ENCODE measurements at places on chromosomes 1 and 21.

GRCh38 chr1:47624531-47624930, 186.7 kb downstream of the FOXD2 start:
- no peak for ATAC-seq

DNA sequence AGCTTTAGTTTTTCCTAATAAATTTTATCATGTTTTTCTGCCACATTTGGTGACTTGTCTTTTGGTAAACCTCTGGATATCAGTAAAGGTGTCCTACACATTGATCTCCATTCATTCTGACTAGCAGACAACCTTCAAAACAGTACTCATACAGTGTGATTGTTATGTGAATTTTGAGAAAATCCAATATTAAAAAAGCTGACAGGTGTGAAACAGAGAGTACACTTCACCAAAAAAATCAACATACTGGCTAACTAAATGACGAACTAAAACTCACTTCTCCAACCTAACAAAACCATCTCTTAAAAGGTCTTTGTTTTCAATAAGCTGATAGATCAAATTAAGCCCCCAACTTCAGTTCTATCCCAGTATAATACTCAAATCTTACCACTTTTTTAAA, 1.5 kb downstream of the FRRS1 start:
- ATAC-seq = no peak

DNA sequence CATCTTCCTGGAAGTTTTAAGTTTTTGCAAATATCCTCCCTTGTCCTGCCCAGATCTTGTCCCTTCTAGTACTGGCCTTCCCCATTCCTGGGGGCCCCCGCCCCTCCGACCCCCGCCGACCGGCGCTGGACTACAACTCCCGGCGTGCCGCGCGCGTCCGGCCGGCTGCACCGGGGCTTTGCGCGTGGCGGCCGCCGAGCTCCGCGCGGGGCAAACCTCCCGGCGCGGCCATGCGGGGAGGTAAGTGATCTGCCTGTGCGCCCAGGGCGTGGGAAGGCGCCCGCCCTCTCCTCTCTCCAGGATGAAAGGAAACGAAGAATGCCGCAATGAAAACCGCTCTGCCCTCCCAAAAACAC, 3.2 kb upstream of the SAMD13 start:
- ATAC-seq = peak; percentile 87

- peak; percentile 57 for ATAC-seq
These were observed 29.8 kb downstream of the SHISAL2A start for GRCh38 chr1:52662645-52663313.
